ENCODE measurements at places on chromosomes 5 and 9.

GRCh38 chr5:119378075-119378700 lies 22.4 kb downstream of the TNFAIP8 start:
- no peak for DNase-seq

- DNase-seq: no peak
Measured at GRCh38 chr9:36877239-36877638, 156.8 kb downstream of the PAX5 start.

GRCh38 chr5:35015063-35015462 lies 32.7 kb downstream of the AGXT2 start:
- DNase-seq: no peak

DNA sequence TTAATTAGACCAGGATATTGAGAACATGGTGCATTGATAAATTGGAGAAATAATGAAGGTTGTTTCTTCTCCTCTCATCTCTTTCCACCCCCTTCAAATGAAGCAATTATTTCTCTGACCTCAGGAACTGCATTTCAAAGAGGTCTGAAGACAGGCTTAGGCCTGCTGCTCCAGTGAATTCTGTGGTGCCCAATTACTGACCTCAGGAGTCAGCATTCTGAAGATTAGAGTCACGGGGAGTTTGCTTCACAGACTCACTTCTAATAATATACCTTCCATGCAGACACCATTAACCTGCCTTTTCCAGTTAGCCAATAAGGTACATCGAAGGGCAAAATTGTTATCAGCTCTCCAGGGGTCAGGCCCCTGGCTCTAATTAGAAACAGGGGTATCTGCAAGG lies 270.9 kb downstream of the GAS1 start:
- DNase-seq: no peak

- DNase-seq: no peak
Measured at GRCh38 chr9:33939924-33940874, 108.5 kb downstream of the UBAP2 start.

GRCh38 chr5:5218396-5218795 lies 78.3 kb downstream of the ADAMTS16 start:
- no peak for DNase-seq

- no peak for DNase-seq
Measured at GRCh38 chr5:127111112-127111511, 37.8 kb upstream of the C5orf63 start.

Data from suprapubic skin (tissue), 4 donors.